ENCODE measurements at places on chromosomes 11 and 22. TPM values are rescaled to one million over a fixed set of nuclear protein-coding genes. Genes with fewer than 3 reads are reported as not detected.

DNA sequence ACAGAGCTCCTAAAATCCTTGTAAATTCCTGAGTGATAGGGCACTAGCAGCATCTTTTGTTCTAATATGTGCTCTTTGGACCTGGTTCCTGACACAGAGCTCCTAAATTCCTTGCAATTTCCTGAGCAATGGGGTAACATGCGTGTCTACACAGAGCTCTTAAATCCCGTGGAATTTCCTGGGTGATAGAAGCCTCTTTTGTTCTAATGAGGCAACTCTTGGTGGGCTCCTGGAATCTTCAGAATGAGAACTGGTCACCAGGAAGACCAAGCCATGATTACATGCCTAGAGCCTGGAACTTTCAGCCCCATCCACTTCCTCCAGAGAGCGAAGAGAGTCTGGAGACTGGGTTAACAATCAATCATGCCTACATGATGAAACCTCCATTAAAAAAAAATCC lies 19.0 kb downstream of the RSF1 start:
- no peak for DNase-seq

DNA sequence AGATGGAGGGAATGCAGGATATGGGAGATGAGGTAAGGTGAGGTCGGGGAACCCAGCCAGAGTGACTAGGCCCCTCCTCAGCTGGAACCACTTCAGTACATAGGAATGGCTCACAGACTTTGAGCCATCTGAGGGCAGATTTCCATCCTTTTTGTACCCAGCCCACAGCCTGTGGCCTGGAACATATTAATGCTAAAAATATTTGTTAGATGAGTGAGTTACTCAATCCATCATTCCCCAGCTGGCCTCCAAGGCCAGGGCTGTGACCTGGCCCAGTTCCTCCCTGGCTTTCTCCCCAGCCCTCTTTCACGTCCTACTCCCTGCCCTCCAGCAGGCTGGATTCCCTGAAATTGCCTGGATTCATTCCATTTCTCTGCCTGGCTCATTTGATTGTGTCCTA lies 57.2 kb upstream of the PRDM11 start:
- DNase-seq = peak; percentile 83

- no peak for DNase-seq
Observed at GRCh38 chr22:28883657-28883916, 215 bp downstream of the ZNRF3 start.

- DNase-seq = no peak
Observed at GRCh38 chr11:71504531-71504930, 22.5 kb upstream of the KRTAP5-7 start.

DNA sequence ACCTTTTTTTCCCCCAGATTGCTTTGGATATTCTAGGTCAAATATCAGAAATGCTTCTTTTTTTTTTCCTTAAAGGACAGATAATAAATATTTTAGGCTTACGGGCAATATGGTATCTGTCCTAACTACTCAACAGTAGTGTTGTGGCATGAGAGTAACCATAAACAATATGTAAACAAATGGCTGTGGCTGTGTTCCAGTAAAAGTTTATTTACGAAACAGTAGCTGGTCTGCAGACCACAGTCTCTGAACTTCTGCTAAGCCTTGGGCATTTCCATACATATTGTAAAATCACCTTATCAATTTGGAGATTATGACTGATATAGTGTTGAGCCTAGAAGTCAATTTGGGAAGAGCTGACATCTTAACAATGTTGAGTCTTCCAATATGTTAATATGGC lies 139.0 kb upstream of the PITPNB start:
- DNase-seq = no peak

DNA sequence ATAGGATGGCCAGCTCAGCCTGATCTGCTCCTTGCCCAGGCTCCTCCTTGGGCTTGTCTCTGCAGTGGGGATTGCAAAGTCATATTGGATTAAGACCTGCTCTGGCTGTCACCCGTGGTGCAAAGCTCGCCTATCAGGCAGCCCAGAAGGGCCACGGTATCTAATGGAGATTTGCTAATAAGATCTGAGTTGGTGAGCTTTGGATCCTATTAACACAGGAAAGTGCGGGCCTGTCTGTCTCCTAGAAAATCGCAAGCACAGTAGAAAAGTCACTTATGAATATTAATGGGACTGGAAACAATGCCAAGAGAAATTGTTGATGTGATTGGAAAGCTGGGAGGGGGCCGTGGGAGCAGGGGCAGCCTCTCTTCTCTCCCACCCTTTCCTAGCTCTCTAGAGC lies 72.8 kb downstream of the CHST1 start:
- no peak for DNase-seq

GRCh38 chr11:76230392-76230791 lies 24.1 kb upstream of the WNT11 start:
- DNase-seq = no peak

DNA sequence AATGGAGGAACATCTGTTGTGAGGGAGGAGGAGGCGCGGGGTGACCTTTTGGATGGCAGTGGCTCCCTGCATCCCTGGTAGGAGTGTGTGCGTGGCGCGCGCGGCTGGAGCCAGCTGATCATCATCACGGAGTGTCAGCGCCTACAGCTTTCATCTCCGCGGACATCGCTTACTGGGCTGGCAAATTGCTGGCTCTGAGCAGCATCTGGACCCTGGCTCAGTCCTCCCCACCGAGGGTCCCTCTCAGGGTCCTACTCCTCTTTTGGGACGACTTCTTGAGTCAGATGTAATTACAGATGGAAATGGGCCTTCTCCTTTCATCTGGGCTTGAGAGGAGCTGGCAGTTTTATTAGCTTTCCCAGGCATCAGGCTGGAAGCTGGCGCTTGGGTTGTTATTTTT lies 85.3 kb downstream of the CACNA1I start:
- no peak for DNase-seq

DNA sequence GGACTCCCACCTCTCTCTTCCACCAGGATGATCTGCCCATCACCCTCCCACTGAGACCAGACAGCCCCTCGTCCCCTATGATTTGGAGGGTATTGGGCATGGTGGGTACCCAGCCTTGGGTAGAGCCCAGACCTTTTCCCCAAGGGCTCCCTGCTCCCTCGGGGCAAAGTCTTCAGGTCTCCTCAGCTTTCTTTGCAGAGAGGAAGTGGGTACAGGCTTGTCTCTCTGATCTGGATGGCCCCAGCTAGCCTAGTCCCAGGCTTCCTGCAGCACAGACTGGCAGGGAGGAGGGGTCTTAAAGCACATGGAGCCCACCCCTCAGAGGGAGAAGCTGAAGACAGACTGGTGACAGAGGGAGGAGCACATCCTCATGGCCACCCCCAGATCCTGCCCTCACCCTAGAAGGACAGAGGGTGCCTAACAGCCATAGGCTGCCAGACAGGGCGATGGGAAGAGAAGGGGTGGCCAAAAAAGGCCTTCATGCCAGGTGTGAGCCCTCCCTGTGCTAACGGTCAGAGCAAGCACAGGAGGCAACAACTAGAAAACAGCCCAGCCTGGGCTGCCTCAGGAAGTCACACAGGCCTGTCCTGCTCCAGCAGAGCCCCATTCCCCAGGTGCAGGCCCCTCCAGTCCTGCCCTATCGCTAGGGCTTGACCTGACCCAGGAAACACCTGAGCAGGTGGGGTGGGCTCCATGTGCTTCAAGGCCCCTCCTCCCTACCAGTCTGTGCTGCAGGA lies 30.4 kb downstream of the SLC22A12 start:
- no peak for DNase-seq

GRCh38 chr22:45553351-45554039 lies 50.8 kb downstream of the FBLN1 start:
- DNase-seq = peak; percentile 75

DNA sequence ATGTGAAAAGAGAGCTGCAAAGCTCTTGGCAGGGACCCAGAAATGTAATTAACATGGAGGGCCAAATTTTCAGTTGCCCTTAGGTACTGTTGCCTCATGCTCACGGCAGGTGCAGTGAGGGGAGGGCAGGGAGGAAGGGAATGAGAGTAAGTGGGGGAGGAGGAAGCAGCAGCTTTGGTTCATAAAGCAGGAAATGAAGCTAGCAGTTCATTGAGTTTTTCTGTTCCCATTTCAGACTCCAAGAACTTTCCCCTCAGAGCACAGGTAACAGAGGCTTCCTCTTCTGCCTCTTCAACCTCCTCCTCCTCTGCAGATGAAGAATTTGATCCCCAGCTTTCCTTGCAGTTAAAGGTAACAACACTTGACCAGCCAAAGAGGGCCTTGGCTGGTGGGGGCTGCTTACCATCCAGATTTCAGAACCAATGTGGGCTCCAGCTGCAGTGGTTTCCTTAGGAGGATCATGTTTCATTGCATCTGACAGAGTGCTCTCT lies 57.9 kb upstream of the PARVA start:
- DNase-seq = no peak

DNA sequence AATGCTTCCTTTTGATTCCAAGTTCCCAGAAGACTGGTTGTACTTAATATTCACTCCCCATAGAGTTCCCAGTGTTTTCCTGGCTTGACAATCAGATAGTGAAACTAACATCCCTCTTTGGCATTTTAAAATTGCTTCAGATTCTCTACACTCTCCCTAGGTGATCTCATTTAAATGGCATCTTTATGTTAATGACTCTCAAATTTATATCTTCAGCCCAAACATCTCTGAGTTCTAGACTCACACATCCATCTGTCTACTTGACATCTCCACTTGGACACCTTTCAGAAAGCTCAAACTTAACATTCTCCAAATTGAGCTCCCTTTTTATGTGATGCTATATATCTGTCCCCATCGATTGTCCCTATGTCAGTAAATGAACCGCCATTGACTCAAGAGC lies 232.0 kb downstream of the NTM start:
- no peak for DNase-seq

DNA sequence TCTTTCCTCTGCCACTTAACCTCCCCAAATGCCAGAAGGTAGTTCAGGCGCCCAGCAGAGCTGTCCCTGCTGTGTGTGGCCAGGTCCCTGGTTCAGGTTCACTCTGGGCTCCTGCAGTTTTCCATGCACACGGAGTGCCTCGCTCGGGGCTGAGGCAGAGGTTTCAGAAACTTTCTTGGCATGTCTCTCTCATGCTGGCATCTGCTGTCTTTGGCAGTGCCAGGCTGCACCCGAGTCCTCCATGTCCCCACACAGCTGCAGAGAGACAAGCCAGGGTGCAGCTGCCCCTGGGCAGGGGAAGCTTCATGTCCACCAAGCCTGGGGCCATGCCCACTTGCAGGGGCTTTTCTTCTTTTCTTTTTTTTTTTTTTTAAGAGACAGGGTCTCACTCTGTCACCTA lies 7.0 kb upstream of the NEFH start:
- DNase-seq = no peak

DNA sequence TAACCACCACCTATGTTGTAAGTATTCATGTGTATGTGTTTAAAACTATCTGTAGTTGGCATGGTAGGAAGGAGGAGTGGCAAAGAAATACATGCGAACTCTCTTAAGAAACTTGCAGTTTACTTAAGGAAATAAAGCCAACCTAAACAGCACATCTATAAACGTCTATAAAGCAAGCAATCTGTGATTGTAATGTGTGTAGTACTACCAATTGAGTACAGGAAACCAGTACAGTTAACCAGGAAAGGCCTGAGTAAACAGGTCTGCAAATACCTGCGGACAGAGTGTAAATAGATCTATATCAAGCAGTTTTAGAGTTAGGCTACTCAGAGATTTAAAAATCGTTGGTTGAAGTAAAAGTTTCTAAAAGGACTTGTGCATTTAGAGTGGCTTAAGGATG lies 59.5 kb upstream of the AMOTL1 start:
- DNase-seq = no peak

DNA sequence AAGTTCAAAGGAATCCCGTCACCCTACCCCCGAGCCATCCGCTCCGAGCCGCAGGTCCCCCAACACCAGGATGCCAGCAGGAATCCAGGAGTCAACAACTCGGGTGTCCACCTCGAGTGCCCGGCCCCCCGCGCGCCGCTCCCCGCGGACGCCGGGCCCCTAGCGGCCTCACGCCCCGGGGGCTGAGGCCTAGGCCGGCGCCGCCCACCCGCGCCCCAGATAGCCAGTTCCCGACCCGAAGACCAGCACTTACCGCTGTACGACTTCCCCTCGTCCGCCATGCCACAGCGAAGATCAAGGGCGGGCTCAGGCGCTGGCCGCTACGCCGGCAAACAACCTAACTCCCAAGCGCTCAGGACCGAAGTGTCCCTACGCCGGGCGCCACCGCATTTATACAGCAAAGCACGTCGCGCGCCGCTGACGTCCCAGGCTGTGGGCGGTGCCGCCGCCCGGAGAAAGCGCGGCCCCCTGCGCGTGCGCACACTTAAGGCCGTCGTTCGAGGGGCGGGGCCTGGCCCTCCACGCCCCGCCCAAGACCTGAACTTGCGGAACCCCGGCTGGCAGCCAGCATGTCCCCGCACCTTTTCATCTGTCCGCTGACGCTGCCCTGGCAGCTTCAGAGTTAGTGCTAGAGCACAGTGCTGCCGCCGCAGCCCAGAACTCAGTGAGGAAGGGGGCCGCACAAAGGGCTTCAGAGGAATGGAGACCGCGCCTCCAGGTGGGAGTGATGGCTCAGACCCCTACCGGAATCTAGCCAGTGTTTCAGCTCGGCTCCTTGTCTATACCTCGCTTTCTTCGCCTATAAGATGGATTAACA lies at the start of gene NXF1:
Gene NXF1 (minus strand): TSS at position 365 of the 817 bp plus-strand sequence. CDS start 84 bp downstream, at position 281.
- peak; percentile 95 for DNase-seq

DNA sequence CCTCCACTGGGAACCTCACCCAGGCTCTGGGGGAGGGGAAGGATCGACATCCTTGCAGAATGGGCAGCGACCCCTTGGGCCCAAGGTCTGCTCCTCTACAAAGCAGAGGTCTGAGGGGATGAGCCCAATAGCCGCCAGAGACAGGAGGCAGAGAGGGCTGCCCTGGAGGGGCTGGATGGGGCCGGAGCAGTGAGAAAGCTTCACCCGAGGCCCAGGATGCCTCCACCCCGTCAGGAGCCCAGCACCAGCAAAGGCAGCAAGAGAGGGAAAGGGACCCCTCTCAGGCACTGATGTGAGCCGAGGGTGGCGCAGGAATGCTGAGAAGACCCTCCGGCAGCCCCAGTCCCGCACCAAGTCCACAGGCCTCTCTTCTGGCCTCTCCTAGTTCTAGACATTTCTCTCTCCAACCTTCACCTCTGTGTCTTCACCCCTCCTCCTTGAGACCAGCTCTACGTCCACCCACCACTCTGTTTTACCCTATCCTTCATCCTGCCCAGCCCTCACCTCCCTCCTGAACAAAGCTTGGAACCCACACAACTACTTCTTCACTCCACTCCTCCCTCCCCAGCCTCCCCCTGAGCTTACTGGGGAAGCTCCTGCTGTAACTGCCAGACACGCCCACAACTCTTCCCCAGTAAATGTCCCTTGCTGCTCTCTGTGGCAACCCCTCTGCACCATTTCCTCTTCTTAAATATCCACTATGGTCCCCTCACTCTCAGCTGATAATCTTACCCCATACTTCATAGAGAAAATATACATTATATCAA lies 131.9 kb downstream of the MPPED1 start:
- DNase-seq = no peak

The IFT27 gene
- total RNA-seq = 26.3 TPM

The PLAAT5 gene
- 0.49 TPM for total RNA-seq

The TCF20 gene
- total RNA-seq = 12.4 TPM

The SCGB1D2 gene
- not detected for total RNA-seq
